ENCODE measurements at places on chromosomes 6 and 20.

- DNase-seq, result no peak
Measured at GRCh38 chr20:19603376-19603750, 154.7 kb upstream of the RIN2 start.

DNA sequence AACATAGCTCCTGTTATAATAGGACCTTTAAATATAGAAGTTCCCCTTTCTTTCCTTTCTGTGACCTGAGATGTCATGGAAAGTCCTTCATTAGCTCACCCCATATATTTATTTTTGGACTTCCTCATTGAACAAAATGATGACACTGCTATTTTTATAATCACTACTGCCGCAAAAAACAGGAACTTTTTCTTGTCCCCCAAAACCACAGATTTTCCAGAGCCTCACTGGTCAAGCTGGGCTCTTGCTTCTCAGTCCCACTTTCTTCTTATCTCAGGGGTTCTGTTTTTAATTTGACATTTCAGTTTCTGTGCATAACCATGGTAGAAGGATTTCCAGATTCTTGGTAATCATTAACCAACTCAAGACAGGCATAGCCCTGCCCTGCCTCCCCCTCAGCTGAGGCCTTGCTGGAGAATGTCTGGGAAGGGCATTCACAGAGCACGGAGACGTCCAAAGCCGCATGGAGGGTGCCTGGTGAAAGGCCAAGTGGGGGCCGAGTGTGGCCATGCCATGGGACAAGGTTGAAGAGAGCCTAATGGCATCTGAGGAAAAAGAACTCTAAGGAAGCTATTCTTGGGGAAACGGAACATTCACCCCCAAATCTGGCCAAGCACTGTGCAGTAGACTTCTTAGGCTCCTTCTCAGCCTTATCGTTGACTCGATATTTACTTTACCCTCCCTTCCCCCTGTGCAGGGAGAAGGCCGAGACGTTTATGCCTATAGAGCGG lies 73.7 kb downstream of the EDN1 start:
- no peak for DNase-seq

GRCh38 chr20:15317546-15318232 lies 980.3 kb upstream of the FLRT3 start:
- no peak for DNase-seq

- DNase-seq, result no peak
Measured at GRCh38 chr20:57407541-57407956, 16.4 kb downstream of the RBM38 start.

- DNase-seq, result peak; percentile 2
Measured at GRCh38 chr6:24455061-24455460, 34.3 kb downstream of the GPLD1 start.

GRCh38 chr20:57218489-57218888 lies 48.0 kb downstream of the BMP7 start:
- no peak for DNase-seq

GRCh38 chr20:36538026-36538722 lies 3.1 kb upstream of the MYL9 start:
- DNase-seq, result no peak

DNA sequence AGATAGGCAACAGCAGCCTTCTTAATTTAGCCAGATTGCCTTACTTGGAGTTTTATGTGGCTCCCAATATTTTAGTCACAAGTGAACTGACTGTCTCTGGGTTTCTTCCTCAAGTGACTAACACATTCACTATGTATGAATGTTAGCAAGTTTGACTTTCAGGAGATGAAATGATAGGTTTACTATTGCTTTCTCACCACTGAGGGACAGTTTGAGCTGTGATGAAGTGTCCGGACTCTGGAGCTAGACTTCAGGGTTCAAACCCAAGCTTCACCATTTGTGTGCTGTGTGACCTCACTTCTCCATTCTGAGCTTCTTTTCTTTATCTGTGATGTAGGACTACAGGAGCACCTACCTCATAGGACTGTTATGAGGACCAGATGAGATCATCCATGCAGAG lies 8.2 kb downstream of the DHX35 start:
- no peak for DNase-seq

DNA sequence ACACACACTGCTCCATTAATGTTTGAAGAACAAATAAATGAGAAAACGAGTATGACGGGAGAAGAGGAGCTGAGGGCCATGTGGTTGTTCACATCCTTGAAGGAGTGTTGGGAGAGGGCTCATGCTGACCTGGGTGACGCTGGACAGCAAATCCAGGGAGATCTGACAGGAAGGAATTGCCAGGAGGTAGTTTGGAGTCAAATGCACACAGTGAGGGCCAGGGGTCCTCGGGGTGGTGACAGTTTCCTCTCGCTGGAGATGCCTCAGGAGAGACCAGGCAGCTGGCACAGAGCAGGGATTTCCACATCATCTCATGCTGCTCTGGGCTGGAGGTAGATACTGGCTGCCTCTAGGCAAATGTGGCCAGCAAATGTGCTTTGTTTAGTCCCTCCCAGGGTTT lies 2.0 kb upstream of the TMEM181 start:
- no peak for DNase-seq

DNA sequence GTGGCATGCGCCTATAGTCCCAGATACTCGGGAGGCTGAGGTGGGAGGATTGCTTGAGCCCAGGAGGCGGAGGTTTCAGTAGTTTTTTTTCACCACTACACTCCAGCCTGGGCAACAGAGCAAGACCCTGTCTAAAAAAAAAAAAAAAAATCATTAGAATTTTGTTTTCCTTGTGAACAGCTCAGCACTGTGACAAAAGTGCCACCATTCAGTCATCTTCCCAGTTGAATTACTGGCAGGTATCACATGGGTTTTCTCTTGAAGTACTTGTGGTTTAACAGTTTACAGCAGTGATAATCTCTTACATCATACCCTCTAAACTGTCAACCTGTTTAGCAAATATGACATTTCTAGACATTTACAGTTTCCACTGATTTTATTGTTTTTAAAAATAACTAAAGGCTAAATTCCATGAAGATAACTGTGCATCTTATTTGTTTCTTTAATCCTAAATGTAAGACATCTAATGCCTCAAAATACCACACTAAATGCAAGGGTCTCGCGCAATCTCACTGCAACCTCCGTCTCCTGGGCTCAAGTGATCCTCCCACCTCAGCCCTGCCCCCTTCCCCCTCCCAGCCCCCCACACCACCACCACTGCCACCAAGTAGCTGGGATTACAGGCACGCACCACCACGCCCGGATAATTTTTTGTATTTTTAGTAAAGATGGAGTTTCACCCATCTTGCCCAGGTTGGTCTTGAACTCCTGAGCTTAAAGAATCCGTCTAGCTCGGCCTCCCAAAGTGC lies 7.0 kb downstream of the TRPC4AP start:
- DNase-seq, result no peak

DNA sequence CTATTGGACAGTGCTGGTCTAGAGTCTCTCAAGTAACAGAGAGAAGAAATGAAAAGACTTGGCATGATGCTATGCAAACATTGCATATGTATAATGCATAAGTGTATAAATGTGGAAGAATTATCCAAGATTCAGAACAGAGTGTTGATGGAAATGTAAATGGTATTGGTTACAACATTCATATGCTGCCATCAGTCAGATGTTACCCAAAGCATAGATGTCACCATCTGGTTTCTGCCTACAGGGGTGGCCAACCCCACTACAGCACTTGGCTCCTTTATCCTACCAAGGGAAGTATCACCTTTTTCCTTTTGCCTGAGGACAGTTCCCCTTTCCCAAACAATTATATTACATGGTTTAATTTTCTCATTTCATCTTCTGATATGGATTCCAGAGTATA lies 11.9 kb downstream of the POPDC3 start:
- no peak for DNase-seq

- DNase-seq, result no peak
Measured at GRCh38 chr6:36907781-36908180, 22.0 kb downstream of the C6orf89 start.

- no peak for DNase-seq
Measured at GRCh38 chr6:54801669-54802068, 44.9 kb upstream of the FAM83B start.

DNA sequence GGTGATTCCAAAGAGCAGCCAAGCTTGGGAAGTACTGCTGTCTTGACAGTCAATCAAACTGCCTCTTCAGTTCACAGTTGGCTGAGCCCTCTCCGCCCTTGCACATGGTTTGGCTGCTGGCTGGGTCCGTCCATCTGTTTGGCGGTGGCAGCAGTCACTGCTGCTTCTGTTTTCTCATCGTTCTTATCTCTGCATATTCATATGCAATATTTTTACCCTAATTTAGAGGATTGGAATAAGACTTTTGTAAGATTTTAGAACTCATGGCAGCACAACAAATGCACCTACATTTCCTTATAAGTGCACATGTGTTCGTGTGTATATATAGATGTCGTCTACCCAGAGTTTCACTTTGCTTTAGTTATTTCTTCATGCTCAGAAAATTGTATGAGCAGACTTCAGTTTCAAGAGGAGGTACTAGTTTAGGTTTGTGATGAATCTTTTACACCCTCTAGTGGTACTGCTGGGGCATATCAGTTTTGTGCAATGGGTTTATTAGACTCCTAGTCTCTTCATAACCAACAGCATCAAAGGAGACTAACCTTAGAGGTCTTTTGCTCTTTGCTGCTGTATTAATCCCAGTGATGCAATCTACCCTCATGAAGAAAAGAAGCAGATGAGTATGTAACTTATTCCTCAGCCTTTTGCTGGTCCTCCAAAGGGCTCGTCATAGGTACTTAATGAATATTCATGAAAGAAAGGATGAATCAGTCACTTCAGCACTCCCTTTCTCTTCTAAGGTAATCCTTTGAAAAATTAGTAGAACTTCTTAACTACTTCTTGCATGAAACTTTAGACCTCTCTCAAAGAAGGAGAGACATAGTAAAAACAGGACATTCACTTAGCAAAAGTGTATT lies 44.3 kb downstream of the KHDC1L start:
- DNase-seq, result no peak
